ENCODE measurements at places on chromosomes 5 and 9.
A peak's percentile ranks its signal among the peaks of the same experiment; 100 is the strongest.

GRCh38 chr9:109336409-109336808 lies 15.6 kb upstream of the EPB41L4B start:
- no peak for DNase-seq

DNA sequence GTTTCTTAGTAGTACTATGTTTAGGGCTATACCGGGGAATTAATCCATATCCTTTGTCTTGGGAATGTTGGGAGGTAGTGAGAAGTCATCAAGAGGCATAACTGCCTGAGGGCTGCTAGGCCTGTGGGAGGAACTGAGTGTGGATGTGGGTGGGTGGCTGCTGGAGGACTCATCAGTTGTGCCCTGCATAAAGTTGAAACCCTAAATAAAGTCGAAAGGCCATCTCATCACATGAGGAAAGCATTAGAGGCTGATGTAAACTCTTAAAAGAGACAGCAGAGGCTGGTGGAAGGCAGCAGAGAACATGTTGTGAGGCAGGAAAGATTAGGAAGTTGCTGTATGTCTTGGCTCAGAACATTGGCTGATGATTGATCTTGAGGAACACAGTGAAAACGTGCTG lies 143.8 kb downstream of the MAST4 start:
- no peak for DNase-seq

DNA sequence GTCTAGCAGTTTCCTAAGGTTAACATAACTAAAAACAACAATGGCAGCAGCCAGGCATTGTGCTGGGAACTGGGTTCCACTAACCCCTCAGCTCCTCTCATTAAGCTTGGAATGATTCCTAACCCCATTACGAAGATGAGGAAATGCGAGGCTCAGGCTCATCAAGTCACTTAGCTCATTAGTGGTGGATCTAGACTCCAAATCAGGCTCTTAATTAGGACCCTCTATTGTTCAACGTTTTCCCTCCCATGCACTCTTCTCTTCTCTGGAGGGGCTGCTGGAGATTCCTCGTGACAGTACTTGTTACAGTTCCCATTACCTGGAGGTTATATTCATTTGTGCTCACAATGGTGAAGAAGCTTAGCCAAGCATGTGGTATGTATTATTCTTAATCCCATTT lies 6.5 kb downstream of the TAS2R1 start:
- DNase-seq, result no peak

DNA sequence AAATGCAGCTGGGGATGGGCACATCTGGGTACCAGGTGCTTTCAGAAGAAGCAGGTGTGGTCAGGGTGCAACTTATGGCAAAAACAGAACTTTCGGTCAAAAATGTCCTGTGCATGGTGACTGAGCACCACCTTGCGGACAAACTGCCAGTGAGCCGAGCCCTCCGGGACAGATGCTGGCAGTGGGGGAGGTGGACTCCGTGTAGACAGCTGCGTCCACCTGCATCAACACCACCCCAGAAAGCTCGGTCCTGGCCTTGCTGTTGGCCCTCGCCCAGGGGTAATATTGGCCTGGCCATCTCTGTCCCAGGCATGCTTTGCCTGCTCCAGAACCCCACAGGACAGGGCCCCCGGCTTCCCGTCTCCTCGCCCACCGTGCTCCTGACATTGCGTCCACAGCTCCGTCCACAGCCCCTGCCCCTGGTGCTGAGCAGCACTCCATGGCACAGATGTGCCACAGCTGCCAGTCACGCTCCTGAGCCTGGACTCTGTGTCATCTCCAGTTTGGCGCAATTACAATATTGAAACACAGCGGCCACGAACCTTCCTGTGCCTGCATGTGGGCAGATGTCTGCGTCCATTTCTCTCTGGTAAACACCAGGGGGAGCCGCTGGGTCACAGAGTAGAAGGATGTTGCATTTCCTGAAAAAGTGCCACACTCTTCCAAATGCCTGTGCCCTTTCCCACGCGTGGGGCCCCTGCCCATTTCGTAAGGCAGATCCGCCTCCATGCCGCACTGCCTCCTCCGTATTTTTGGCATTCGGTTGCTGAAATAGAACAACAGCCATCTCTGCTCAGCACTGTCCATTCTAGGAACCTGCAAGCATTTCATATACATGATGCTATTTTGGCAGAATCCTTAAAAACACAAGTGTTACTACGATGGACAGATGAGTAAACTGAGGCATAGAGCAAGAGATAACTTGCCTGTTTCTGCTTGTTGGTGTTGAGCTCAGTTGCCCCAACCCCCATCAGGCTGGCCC lies 33.4 kb upstream of the SLC6A19 start:
- DNase-seq, result peak; percentile 78

DNA sequence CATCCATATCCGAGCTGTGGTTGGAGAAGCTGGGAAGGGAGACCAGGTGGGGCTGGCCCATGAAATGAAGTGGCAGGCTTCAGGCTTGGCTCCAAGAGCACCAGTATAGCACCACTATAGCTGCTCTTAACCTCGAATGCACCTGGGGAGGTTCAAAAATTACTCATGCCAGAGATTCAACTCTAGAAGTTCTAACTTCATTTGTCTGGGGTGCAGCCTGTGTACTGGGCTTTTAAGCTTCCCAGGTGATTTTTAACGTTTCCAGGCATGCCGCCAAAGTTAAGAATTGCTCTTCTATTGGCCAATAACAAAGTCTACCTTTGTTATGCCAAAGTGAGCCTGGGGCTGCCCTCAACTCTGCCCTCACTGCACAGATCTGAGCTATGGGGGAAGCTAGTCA lies 458 bp downstream of the PRSS3 start:
- DNase-seq, result no peak

GRCh38 chr5:146313027-146313426 lies 25.6 kb upstream of the POU4F3 start:
- DNase-seq, result no peak

DNA sequence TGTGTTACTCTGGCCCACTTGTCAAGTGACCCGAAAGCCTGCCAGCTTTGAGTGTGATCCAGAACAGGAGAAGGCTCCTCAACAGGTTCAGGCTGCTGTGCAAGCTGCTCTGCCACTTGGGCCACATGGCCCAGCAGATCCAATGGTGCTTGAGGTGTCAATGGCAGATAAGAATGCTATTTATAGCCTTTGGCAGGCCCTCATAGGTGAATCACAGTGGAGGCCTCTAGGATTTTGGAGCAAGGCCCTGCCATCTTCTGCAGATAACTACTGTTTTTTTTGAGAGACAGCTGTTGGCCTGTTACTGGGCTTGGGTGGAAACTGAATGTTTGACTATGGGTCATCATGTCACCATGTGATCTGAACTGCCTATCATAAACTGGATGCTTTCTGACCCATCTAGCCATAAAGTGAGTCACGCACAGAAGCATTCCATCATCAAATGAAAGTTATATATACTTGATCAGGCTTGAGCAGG lies 180.8 kb downstream of the CARTPT start:
- DNase-seq, result no peak

DNA sequence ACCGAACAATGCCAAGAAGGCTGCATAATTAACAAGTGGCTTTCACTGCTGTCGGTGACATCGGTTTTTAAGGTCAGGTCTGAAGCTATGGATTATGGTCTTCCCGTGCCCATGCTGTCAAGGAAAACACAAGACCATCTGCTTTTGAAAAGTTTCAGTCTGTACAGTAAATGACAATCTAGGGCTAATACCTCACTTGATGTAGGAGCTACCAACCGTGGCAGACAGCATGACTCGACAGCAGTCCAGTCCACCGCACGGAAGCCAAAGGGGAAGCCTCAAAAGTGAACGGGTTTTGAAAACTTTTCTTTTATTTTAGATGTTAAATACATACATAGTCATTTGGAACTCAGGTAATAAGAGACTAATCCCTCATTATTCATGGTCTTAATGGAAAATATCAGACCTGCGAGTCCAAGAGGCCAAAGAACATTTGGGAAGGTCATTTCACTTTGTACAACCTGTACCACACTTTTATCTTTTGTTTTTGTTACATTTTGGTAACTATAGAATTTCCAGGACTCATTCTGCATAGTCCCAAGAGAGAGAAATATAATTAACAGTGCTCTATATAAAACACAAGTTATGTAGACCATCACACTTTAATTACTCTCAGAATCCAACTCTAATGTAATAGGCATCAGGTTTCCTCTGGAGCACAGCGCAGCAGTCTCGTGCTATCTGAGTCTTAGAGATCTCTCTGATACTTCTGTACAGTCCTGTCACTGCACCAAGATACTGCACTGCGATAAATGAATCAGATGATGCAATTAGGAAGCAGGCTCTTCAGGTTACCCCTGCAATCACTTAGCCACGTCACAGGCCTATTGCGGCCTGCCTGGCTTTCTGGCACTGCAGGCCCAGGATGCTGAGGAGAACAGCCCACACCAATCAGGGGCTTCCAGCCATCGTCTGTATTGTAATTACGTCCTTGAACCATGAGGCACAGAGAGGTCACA lies 184.9 kb downstream of the FANCC start:
- DNase-seq, result no peak

DNA sequence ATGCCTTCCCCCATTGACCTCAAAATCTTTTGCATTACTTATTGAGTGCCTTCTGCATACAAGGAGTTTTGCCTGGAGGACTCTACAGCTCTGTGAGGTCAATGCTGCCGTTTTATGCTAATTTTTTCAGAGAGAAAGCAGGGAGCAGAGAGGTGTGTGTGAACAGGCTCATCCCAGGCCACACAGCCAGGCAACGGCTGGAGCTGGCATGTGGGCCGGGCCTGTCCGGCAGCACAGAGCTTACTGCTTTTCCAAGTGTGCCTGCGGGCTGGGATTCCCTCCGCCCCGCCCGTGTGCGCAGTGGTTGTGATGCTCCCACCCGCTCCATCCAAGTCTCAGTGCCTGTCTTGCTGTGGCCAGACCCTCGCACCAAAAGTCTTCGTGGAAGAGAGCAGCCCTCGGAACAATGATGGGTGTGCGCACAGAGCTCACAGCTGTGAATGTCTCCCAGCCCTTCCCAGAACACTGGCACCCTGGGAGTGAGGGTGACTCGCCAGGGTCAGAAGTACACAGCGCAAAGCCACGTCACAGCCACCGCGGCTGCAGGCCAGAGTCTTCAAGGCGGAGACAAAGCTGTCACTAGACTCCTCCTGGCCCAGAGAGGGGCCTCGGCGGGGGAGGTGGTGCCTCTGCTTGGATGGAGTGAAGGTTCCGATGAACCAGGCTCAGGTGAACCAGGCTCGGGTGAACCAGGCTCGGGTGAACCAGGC lies 82.8 kb downstream of the COL5A1 start:
- no peak for DNase-seq

DNA sequence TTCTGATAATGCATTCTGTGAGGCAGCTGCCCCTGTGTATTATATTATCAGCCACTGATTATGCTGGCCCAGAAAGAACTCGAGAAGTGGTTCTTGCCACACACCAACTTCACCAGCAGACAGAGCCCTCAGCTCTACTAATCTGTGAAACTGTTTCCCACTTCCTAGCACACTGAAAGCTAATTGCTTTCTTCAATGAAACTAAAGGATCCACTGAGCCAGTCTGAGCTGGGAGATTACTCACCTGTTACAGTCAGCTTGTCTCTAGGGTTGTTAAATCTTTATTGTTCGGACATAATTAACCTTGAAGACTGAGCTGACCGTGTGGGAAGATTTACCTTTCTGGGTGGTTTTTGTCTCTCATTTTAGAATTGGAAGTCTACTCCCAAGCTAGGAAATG lies 263.2 kb downstream of the KCTD16 start:
- DNase-seq, result no peak

GRCh38 chr5:143594902-143595818 lies 191.7 kb upstream of the NR3C1 start:
- DNase-seq, result no peak

DNA sequence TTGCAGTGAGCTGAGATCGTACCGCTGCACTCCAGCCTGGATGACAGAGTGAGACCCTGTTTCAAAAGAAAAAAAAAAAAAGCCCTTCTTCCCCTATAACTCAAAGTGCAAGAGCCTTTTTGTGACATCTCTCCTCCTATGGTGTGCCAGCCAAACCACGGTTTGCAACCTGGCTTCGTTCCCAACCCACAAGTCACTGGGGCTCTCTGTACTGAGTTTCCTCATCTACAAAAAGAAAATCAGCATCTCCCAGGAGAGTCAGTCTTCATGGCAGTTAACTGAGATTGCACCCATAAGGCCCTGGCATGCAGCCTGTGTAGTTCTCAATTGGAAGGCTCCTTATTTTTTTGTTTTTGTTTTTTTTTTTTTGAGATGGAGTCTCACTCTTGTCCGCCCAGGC lies 14.8 kb downstream of the ODF2 start:
- DNase-seq, result no peak

GRCh38 chr5:57716661-57717060 lies 234.1 kb upstream of the ACTBL2 start:
- DNase-seq, result no peak

GRCh38 chr5:148998174-148998797 lies 64.6 kb downstream of the SH3TC2 start:
- no peak for DNase-seq

GRCh38 chr5:177474002-177474476 lies 605 bp upstream of the DBN1 start:
- no peak for DNase-seq

DNA sequence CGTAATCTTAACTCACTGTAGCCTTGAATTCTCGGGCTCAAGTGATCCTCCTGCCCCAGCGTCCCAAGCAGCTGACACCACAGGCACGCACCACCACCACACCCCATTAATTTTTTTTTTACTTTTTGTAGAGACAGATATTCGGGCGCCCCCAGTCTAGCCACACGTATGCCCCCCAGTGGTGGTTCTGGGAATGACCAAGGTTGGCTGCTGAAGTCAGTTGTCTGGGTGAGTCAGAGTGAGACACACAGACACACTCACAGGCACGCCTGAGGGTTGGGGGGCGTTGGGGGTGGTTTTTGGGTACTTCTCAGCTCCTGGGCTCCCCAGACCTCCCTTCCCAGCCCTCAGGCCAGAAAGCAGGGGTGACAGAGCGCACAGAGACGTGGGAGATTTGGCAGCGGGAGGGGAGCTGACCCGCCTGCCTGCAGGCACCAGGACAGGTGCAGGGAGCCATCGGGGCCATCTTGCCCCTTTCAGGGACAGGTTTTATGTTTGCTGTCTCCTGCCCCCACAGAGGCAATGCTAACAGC lies 4.2 kb upstream of the ENTPD8 start:
- peak; percentile 82 for DNase-seq

DNA sequence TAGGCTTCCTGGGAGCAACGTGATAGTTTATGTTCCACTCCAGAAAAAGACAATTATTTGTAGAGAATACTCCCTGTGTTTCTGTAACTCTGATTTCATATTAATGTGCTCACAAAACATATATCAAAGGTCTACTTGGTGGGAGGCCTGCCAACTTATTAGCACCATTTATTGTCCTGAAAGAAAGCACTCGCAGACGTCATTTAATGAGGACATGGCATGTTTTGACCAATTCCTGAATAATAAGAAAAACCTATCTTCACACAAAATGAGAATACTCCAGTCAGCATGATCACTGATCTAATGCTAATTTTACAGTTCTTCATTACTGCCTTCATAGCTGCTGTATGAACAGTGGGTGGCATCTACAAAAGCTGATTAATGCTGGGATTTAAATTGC lies 46.4 kb upstream of the RASEF start:
- DNase-seq, result no peak

DNA sequence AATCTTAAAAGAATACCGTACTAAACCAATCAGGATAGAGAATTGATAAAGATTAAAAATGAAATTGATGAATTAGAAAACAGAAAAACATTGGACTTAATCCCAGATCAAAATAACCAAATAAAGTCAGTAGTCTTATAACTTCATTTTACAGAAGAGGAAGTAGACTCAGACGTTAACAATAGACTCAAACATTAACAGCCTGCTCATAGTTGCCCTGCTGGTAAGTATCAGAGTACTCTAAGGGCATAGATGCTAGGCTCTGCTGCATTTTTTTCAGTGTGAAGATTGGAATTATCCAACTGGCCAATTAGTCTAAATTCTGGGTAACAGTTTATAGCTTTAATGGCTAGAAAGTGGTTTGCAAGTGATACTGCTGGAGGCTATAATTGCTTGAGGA lies 42.9 kb downstream of the ADGRV1 start:
- DNase-seq, result no peak

- DNase-seq, result no peak
These were observed 28.7 kb upstream of the BARX1 start for GRCh38 chr9:93983875-93984274.
